ENCODE measurements at places on chromosomes 5 and 9.

- no peak for DNase-seq
Observed at GRCh38 chr9:88553350-88553749, 18.4 kb downstream of the NXNL2 start.

- no peak for DNase-seq
Observed at GRCh38 chr5:88727705-88728313, 155.2 kb downstream of the MEF2C start.

GRCh38 chr5:87229780-87230179, 37.9 kb upstream of the RASA1 start:
- DNase-seq, result no peak

DNA sequence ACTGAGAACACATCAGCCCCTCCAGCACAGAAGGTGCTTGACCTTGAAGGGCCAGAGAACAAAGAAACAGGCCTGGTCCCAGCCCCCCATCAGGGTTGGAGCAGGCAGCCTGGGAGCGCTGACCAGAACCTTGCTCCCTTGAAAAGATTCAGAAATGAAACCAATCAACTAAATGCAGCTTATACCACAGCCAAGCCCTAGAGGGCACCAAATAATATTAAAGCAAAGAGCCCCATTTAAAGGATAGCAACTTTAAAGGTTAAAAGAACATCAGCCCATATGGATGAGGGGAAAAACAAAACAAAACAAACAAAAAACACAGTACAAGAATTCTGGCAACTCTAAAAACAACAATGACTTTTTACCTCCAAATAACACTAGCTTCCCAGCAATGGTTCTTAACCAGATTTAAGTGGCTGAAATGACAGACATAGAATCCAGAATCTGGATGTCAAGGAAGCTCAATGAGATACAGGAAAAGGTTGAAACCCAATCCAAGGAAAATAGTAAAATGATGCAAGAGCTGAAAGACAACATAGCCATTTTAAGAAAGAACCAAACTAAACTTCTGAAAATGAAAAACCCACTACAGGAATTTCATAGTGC, 471.9 kb downstream of the MTRR start:
- no peak for DNase-seq

- no peak for DNase-seq
Observed at GRCh38 chr9:98720402-98720801, 11.7 kb upstream of the GABBR2 start.

- no peak for DNase-seq
Observed at GRCh38 chr5:14071433-14071832, 71.7 kb upstream of the TRIO start.

GRCh38 chr5:1670351-1670750, 129.3 kb downstream of the MRPL36 start:
- no peak for DNase-seq

- DNase-seq, result peak; percentile 61
Observed at GRCh38 chr9:134396258-134396742, 70.0 kb downstream of the RXRA start.

- DNase-seq, result no peak
Observed at GRCh38 chr9:68983008-68983411, 30.9 kb downstream of the PRKACG start.

GRCh38 chr5:134146651-134147518, 29.9 kb downstream of the SKP1 start:
- DNase-seq, result no peak

DNA sequence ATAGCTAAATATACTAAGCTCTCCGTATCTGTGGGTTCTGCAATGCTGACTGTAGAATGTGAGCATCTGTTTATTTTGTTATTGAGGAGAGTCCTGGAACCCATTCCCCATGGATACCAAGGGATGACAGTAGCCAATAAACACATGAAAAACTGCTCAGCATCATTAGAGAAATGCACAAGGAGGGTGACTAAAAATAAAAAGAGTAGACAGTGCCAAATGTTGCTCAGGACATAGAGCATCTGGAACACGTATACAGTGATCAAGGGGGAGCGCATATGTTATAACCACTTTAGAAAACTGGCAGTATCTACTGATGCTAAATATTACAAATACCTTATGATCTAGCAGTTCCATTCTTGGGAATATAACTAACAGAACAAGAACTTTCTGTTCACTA, 31.0 kb downstream of the MARCHF6 start:
- DNase-seq, result no peak

GRCh38 chr5:145245354-145245753, 589.8 kb downstream of the PRELID2 start:
- no peak for DNase-seq

GRCh38 chr5:63962279-63962678, at the start of gene HTR1A:
HTR1A (minus strand) TSS chr5:63962445; CDS start chr5:63961719, 726 bp downstream.
- no peak for DNase-seq

- no peak for DNase-seq
Observed at GRCh38 chr5:151700820-151701219, 14.1 kb upstream of the SPARC start.

DNA sequence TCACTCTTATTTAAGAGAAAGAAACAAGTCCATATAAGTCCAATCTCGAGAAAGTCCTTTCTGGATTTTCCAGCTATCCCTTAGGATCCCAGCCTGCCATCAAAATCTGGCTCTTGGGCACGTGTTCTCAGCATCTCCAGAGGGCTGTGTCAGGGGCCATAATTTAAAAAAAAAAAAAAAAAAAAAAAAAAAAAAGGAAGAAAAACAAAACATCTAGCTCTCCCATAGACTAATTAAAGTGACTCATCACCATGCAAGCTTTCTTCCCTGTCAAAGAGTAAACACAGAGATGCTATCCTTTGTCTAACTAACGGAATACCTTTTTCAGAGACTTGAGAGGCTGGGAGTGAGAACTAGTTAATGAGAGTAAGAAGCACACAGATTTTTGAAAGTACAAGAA, 44.9 kb upstream of the MYO10 start:
- no peak for DNase-seq

- DNase-seq, result no peak
Observed at GRCh38 chr5:32539981-32540845, 45.1 kb upstream of the SUB1 start.

- no peak for DNase-seq
Observed at GRCh38 chr9:75592586-75592985, 297.9 kb upstream of the PCSK5 start.

DNA sequence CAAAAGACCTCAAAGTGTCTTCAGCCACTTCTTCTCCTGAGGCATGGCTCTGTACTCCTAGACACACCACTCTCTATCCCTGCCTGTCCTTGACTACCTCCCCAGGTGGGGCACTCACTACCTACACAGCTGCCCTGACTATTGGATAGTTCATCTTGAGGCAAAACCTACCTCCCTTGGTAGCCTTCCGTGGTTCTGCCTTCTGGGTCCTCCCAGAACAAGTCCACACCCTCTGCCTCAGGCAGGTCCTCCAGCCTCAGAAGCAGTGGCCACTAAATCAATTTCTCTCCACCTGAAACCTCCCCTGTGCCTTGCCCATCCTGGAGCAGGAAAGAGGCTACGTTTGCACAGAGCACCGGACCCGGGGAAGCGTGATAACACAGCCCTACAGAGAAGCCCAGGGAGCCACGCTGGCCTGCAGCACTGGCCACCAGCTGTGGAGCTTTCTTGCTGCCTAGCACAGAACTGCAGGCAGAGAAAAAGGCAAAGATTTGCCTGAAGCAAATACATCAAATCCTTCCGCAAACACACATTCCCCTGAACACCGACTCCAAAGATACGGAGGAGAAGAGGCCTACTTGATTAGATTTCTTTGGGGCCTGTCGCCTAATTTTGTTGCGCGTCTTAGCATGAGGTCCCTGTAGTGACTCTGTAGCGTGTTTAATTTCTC, 141.8 kb downstream of the C9orf50 start:
- no peak for DNase-seq

DNA sequence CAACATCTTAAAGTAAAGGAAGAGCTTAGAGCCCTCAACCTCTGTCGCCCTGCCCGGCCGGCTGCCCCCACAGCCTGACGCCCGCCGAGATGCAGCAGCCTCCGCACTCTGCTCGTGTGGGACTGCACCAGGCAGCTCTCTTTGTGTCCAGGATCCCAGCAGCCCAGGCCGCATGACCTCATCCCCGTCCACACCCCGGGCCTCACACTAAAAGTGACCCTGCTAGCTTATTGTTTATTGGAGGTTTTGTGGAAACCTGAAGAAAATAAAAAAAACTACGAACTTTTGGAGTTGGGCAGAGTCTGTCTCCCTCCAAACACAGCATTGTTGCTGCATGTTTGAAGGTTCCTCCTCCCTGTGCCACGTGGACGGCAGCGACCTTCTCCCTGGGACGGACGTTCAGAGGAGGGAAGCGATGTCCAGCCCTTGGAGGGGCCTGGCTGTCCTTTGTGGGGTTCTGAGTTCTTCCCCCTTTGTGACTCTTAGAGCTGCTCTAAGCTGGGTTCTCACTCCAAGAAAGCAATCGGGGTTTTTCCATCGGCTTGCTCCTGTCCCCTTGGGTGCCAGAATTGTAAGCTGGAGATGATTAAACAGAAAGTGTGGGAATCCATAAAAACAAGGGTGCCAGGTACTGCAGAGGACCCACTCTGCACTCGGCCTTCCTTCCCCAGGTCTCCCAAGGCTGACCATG, 103.5 kb upstream of the COL5A1 start:
- no peak for DNase-seq

- DNase-seq, result no peak
Observed at GRCh38 chr9:97767891-97768290, 70.8 kb upstream of the XPA start.

DNA sequence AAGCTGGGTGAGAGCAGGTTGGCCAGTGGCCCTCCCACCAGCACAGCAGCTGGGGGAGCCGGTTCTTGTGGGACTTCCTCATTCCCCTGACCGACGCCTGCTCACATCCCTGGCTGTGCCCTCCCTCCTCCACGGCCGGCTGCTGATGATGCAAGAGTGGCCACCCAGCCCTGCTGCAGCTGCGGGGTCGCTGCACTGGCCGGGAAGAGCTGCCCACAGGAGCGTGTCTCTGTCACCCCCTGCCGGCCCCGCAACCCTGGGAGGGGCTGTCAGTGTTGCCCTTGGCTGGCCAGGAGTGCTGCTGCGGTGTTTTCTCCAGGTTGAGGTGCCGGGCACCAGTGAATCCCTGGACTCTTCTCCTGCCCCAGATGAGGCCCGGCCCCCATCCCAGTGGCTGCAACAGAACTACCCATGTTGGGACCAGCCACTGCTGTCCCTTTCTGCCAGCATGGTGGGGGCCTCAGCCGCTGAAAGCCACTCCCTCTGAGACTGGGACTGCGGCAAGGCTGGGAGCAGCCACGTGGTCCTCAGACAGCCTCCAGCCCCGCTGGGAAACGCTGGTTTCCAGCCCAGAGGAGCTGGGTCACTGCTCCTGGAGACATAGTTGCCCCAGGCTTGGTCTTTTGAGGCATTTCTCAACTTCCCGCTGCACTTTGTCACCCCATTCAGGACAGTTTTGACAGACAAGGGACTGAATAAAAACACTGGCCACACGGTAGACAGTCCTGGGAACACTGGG, 739 bp downstream of the CARD9 start:
- no peak for DNase-seq
